ENCODE measurements at places on chromosomes 6 and 20.

DNA sequence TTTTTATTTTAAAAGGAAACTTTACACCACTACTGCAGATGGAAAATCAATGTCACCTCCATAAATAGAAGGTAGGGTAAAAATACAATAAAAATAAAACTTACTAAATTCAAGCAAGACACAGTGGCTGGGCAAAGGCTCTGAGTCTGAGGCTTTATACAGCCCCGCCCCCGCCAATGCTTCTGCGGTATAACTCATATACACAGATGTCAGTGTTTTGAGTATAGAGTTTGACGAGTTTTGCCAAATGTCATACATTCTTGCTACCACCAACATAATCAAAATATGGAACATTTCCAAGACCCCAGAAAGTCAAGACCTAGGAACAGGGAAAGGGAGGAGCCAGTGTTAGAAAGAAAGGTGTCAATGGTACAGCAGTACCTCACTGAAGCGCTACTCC, 12.8 kb downstream of the NFATC2 start:
- DNase-seq = peak; percentile 72

GRCh38 chr20:10769700-10770099, 95.9 kb upstream of the JAG1 start:
- no peak for DNase-seq

DNA sequence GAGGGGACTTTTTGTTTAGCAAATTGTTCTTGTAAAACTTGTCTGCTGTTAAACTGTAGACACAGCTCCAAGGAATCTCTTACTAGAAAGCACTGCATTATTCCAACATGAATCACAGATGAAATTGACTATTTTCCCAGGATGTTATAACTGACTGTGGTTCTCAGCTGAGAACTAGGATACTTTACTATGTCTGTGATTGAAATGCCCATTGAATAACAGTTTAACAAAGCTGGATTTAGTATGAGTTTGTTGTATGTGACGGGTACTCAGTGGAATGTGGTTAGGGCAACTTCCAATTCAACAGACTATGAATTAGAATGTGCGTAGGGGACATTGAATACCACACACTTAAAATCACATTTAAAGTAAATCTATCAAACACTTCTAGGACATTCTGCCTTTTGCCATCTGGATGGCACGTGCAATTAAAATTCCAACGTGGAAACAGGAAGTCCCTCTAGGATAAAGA, 193.4 kb upstream of the PREP start:
- DNase-seq = peak; percentile 98

DNA sequence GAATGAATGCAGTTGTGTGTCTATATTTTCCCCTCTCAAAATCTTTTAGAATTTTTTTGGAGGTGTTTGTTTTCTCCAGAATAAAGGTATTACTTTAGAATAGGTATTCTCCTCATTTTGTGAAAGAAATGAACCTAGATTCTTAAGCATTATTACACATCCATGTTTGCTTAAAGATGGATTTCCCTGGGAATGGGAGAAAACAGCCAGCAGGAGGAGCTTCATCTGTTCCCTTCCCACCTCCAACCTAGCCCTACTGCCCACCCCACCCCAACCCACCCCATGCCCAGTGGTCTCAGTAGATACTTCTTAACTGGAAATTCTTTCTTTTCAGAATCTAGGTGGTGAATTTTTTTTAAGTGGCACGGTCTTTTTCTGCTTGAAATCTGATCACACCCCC, 127.8 kb downstream of the CD109 start:
- no peak for DNase-seq

DNA sequence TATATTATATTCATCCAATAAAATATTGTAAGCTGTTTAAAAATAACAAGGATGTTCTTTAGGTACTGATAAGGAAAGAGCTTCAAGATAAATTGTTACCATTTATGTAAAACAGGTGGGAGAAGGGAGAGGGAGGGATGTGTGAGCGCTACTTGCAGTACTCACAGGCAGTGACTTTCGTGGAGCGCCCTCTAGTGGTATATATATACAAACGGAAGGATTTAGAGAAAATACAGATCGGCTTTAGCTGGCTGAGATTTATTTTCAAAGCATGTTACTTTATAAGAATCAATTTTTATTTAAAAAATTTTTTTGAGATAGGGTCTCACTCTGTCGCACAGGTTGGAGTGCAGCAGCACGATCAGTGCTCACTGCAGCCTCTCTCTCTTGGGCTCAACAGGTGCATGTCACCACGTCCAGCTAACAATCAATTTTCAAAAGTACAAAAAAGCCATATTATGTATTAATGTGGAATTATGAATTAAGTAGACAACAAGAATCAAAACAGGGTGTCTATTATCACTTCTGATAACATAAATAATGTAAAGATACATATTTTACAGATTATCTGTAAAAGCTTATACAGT, 3.3 kb upstream of the MOG start:
- peak; percentile 56 for DNase-seq

DNA sequence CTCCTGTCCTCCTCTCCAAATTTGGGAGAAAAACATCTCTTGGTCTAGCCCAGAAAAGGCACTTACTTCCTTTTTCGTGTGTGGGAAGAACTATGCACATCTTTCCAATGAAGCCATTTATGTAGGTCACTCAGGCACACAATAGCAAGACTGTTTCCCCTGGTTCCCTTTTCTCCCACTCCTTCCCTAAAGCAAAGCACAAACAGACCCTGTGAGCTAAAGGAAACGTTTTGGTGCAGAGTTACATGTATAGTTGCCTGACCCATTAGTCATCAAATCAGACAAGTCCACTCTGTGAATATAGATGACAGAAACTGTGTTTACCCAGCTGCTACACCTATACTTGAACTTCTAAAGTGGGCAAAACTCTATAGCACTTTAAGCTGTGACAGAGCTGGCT, 474.6 kb downstream of the COL12A1 start:
- peak; percentile 59 for DNase-seq

- DNase-seq = no peak
Measured at GRCh38 chr6:28953585-28954258, 29.9 kb upstream of the TRIM27 start.

DNA sequence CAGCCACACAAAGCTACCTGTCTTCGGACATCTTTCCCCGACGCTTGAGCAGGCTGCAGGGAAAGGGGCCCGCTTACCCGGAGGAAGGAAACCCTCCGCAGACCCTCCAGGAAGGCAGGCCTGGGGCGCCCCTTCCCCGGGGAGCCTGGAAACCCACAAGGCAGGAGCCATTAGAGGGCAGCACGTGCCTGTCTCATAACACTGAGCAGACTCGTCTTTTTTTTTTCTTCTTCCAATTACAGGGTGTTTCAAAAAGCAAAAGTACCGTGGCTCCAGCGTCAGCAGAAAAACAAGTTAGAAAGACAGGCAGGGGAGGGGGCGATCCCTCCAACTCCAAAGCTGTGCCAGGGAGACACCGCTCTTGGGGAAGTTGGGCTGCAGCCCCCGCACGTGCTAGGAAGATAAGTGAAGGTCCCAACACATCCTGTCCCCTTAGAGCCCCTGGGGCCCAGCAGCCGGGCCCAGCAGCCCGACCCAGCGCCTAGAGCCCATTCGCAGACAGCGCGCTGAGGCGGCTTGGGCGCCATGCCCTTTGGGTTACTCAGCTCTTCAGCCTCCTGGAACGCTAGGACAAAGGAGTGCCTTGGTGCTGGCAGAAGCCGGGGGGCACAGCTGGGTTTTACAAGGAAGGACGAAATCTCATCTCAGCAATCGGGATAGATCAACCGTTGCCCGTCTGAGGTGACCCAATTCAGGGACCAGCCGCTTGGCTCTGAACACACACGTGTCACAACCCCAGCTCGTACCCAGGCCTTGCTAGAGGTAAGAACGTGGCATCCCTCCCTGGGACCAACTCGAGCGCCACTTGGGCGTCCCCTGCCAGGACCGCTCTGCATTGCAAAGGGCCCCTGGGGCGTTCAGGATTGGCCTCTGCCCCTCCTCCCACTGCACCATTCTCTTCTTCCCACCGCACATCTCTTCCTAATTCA, 136.3 kb downstream of the LY86 start:
- peak; percentile 81 for DNase-seq
